ENCODE measurements at places on chromosomes 7 and 10. TPM values are rescaled to one million over a fixed set of nuclear protein-coding genes. Genes with fewer than 3 reads are reported as not detected.

DNA sequence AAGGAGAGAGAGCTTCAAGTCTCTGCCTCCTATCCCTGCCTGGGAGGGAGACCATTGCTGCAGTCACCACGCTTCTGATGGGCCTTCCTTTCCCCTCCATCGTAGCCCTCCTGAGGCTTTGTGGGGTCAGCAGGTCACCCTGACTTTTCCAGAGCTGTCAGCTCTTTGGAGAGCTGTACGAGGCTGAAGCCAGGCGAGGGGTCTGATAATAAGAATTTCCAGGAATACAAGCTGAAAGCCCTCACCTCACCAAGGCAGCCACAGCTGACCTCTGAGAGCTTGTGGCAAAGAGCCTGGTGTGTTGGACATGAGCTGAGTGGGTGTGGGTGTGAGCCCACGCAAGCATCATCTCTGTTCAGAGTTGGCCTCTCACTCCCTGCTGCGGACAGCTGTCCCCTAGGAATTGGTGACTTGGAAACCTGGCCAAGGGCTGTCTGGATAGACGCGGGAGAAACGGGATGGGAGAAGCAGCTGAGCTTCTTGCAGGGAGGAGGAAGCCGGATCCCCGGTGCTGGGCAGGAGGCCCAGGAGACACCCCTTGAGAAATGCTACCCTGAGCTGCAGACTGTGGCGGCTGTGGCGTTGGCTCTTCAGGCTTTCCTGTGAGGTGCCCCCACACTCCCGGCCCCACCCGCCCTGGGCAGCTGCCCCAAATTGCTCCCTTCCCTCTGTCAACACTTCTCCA is 122.1 kb upstream of the BTBD16 start:
- DNase-seq, result no peak

GRCh38 chr7:93301736-93302135 is 69.6 kb downstream of the VPS50 start:
- DNase-seq, result no peak

The ENTPD1 gene
- total RNA-seq, result 3.0 TPM

- no peak for DNase-seq
Observed at GRCh38 chr7:2063563-2064260, 169.0 kb downstream of the MAD1L1 start.

DNA sequence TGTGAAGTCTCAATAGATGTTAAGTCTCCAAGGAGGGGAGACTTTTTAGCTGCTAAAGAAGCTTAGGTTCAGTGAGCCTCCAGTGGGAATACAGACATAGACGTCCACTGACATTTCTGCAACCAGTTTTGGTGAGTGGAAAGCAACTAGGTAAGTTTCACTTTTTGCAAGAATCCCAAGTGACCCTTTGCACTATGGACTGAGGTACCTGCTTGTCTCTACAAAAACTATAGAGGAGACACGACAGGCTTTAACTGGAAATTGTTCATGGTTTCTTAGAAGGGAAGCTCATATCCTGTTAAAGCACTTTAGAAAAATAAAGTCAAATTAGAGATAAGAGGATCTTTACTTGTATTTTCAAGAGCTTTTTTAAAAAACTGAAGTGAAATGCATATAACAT is 38.6 kb downstream of the GBF1 start:
- DNase-seq, result no peak
